ENCODE measurements at places on chromosomes 7 and 10.

- DNase-seq, result no peak
These were observed 132.0 kb downstream of the PRKAG2 start for GRCh38 chr7:151744656-151745638.

DNA sequence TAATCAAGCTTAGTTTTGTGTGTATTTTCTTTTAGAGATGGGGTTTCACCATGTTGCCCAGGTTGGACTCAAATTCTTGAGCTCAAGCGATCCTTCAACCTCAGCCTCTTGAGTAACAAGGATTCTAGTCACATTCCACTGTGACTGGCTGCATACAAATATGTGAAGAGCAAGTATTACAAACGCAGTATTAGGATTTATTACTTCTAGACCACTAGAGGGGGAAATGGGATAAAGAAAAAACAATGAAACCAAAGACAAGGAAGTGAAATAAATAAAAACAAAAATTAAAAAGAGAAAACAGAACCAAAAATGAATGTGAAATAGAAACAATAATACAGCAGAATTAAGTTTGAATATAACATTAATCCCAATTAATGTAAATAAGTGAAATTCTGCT lies 308.7 kb downstream of the ANKRD30A start:
- DNase-seq, result no peak

GRCh38 chr10:50322077-50322476 lies 70.8 kb upstream of the ASAH2 start:
- DNase-seq, result no peak

- DNase-seq, result no peak
These were observed 32.5 kb downstream of the SRRM3 start for GRCh38 chr7:76234282-76234584.

- DNase-seq, result no peak
These were observed 332.6 kb downstream of the SH2D4B start for GRCh38 chr10:80870282-80870681.

- DNase-seq, result peak; percentile 48
These were observed 638 bp downstream of the EGR2 start for GRCh38 chr10:62815381-62816075.

- DNase-seq, result peak; percentile 5
These were observed 18.6 kb downstream of the OCM2 start for GRCh38 chr7:97971120-97971989.

GRCh38 chr10:84525120-84525806 lies 196.9 kb downstream of the CCSER2 start:
- DNase-seq, result no peak

DNA sequence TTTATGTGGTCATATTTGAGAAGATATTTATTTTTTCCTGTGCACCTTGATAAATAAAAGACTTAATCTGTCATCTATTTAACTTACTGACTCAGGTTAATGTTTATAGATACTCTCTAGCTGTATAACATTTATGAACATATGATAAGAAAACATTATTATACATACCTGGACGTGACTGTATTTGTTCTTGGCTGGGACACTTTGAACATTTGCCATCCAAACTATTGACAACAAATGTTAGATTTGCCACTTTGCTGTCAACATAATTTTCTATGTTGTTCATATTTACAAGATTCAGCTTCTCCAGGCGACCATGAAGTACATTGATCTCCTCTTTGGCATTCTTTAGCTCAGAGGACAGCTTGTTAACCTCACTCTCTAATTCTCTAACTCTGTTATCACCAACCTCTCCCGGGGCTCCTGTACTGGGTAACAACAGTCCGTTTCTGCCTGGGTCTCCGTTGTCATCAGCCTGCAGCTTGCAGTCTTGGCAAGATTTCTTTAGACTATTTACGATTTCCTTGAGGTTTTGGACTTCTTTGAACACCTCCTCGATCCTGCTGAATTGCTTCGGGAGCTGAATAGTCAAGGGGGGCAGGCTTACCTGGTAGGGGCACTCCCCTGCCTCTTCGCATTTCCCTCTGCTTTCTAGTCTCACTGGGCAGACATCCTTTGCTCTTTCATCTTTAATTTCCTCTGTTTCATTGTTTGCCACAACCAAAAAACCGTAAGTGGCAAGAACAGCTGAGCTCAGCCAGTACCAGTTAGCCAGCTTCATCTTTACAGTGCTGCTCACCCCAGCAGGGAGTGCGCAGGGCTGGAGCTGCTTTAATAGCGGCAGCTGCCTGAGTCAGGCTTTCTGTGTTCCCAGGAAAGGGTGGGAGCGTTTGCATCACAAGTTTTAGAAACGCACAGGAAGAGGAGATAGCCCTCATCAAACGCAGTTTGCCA lies at the start of gene FGL2:
TSS of gene FGL2 (minus strand) at position 807 of the 954 bp plus-strand sequence. CDS start at position 781, 26 bp downstream.
- DNase-seq, result peak; percentile 27

DNA sequence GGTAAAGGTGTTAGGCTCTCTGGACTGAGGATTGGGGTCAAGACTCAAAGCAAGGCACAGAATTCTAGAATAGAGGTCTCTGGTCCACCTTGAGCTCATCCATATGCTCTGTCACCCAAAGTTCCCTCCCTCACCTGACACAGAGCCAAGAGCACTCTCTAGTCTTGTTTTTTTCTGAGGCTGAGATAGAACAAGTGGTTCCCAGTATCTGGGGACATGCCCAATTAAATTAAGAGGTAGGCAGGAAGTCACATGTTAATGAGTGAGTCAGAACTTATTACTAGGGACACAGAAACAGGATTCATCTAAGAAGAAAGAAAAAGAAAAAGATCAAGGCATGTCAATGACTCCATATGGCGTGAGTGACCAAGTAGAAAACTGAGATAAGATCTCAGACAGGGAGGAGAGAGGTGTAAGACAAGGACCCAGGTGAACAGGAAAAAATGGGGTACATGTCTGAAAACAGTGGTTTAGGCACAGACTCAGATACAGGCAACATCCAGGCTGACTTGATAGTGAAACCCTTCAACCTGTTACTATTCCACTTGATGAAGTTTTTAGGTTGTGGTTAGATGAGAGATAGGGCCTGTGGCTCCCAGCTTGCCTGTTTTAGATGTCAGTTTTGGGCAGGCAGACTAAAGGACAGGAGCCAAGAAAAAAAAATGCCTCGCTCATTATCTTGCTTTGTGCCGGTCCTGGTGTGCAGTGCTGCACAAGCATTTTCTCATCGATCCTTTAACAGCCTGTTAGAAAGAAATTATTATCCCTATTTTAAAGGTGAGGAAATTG lies 609.9 kb downstream of the CCSER2 start:
- no peak for DNase-seq

DNA sequence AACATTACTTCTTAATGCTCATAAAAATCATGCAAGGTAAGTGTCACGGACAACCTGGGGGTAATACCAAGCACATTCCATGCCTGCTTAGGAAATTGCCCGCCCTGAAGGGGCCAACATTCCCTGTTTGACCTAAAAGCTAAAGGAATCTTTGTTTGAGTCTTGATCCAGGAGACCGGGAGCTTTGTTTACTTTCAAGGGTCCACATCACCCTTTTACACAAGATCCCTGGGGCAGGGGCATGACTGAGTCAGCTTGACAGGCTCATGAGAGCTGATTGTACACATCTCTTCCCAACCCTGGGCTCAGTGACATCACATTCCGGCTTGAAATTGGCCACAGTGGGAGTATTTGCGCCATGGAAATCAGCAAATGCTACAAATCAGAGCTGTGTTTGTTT lies 248.1 kb upstream of the HABP2 start:
- no peak for DNase-seq

DNA sequence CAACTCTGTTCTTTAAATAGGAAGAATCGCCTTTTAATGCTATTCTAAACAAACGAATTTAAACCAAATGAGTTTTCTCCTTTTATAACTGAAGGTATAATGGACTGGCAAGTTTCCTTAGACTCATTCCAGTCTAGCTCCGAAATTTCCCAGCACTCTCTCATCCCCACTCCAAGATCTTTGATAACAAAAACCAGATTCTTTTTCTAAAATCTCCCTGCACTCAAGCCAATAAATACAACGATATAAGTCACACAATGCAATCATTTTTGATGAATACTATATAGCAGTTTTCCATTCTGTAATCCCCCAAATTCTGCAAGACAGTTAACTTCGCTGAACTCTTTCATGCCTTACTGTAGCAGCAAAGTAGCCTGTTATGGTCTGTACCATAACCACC lies 1.9 kb downstream of the OGA start:
- DNase-seq, result no peak

- DNase-seq, result no peak
These were observed 230.0 kb downstream of the SNX13 start for GRCh38 chr7:17710312-17710711.

GRCh38 chr10:44388641-44389040 lies 3.7 kb upstream of the CXCL12 start:
- no peak for DNase-seq

DNA sequence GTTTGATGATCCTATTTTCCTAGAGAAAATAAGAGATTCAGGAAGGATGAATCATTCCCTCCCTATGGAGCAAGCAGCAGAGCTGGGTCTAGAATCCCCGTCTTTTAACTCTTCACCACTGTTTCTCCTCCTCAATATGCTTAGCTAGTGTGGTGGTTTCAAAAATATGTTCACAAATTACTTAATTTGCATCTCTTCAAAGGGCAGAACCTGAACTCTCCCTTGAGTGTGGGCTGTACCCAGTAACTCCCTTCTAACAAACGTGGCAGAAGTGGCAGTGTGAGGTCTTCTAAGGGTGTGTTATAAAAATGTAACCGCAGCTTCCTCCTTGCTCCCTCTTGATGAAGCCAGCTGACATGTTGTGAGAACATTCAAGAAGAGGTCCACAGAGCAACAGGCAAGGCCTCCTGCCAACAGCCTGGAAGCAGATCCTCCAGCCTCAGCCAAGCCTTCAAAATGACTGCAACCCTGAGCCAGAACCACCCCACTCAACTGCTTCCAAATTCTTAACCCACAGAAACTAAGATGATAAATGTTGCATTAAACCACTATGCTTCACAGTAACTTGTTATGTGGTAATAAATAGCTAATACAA lies 36.6 kb downstream of the SRPK2 start:
- peak; percentile 15 for DNase-seq

- no peak for DNase-seq
These were observed 96.3 kb downstream of the OAT start for GRCh38 chr10:124322191-124322980.

DNA sequence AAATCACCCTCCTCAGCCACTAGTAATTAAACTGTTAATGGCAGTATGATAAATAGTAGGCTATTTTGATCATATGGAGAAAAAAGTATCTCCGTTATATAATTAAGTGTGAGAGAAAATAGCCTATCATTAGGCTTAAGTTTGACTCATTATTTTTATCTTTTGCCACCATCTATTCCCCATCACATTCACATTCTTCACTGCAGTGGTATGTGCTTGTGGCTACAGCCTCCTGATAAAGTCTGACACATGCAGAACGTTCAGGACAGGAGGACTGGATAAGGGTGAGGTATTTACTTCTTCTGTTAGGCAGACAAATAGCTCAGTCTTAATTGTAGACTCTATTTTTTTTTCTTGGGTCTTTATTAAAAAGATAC lies 5.8 kb downstream of the NEBL start:
- DNase-seq, result no peak

DNA sequence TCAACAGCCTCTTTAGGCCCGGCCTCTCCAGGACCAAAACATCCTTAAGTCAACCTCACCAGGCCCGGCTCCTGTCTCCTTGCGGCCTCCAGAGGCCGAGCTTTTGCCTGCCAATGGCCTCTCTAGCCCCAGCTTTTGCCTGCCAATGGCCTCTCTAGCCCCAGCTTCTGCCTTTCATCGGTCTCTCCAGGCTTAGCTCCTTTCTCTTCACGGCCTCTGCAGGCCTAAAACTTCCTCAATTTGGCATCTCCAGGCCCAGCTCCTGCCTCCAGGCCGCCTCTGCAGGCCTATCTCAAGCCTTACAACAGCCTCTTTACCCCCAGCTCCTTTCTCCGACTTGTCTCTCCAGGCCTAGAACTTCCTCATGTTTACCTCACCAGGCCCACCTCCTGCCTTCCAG lies 15.7 kb upstream of the TMEM248 start:
- DNase-seq, result no peak

DNA sequence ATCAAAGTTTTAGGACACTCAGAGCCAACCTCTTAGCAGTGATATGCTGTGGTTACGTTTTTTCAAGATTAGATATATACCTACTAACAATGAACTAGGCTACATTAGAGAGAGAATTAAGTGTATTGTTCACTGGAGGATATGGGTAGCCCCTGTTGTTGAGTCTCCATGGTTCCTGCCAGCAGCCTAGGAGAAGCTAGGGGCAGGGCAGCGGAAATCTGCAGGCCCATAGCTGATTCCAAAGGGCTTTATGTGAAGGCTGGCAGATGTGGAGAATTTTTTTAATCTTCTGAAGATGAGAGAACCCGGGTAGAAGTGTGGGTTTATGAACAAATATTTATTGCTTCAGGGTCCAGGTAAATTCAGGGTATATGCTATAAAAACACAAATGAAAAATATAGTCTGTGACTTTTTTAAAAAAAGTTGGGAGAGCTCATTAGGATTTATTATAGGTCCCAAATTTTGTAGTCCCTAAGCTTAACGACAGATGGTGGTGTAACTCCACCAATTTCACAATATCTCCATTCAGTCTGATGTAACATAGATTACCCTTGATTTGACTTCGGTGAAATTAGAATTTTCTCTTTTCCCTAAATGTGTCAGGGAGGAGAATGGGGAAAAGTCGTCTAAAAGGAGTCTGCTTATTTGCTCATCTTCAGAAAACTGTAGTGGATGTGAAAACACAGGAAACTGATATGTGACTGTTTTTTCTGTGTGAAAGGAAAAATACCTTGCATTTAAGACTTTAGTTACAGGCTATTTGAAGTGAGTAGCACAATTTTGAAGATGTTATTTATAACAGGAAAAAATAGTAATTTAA lies 163.0 kb upstream of the PPP1R3A start:
- no peak for DNase-seq

DNA sequence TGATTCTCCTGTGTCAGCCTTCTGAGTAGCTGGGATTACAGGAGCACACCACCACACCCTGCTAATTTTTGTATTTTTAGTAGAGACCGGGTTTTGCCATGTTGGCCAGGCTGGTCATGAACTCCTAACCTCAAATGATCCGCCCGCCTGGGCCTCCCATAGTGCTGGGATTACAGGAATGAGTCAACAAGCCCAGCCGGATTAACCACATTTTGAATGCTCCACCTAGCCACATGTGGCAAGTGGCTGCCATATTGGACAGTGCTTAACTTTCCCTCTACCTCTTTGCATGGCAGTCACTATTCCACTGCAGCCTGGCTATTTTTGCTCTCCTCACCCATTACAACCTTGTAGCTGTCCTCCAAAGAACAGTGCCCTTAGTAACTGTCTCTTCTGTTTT lies 160.1 kb downstream of the GATA3 start:
- no peak for DNase-seq

- no peak for DNase-seq
These were observed 636.5 kb downstream of the GALNT17 start for GRCh38 chr7:71768450-71768849.

DNA sequence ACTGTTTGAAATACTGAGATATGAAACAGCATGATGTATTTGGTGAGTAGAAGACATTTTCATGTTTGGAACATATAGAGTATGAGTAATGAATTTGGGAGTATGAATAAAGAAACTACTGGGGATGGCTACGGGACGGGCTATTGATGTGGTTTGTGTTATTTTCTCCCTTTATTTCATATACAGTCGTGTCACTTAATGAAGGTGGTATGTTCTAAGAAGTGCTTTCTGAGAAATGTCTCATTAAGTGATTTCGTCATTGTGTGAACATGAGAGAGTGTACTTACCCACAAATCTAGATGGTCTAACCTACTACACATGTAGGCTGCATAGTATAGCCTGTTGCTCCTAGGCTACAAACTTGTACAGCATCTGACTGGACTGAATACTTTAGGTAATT lies 106.3 kb downstream of the CCNY start:
- no peak for DNase-seq

- DNase-seq, result no peak
These were observed 65.2 kb downstream of the DLG5 start for GRCh38 chr10:77861366-77861765.
